Activated CD8-positive, alpha-beta memory T cell treated with anti-CD3 and anti-CD28 coated beads for 4 hours (primary cell): ENCODE measurements at places on chromosomes 2 and 18.

DNA sequence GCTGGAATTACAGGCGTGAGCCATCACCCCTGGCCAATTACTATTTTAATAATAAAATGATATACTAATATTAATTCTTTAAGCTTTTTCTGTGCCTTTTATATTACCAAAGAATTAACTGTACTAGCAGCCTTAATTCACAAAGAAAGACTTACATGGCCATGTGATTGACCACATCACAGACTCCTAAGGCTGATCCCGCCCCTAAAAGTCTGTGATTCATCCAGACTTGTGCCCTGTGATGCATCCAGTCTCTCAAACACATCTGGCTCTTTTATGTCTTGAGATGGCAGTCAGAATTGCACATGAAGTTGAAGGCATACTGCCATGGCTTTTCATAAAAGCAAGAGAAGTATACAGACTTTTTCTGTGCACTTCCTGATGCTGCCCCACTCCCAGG lies 91.7 kb downstream of the DTNA start:
- DNase-seq: no peak

GRCh38 chr2:219509780-219510511 lies 4.3 kb upstream of the ASIC4 start:
- no peak for DNase-seq

DNA sequence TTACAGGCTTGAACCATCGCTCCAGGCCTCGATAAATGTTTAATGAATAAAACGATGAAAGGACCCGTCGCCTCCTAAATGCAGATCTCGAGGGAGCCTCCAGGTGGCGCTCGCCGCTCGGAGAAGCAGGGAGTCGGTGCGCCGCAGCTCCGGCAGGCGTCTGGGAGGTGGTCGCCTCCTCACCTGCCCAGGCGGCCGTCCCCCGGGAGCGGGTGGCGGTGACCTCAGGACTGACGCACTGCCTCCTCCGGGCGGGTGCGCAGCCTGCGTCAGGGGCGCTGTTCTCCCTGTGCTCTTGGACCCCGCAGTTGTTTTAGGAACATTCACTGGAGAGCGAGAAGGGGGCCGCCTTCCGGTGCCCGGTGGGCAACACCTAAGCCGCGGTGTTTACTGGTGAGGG lies 38.6 kb upstream of the POLE4 start:
- DNase-seq: peak; percentile 44

DNA sequence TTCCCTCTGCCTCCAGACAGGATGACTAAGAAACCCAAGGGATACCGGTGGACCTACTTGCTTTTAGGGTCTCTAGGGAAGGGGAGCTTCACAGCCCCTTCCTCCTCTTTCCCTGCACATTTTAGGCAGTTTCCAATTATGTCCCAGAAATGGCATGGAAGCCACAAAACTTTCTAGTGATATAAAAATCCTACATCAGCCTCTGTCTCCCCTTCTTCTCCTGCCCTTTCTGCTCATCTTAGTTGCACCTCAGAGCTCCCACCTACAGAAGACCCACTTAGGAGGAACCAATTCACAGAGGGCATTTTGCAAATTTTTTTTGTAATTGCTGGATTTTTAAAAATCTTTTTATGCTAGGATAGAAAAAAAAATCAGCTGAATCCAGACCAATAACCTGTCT lies 263.1 kb downstream of the TNS1 start:
- no peak for DNase-seq

GRCh38 chr2:159249990-159250715 lies 36.4 kb downstream of the WDSUB1 start:
- no peak for DNase-seq

- no peak for DNase-seq
These were observed 56.3 kb downstream of the POMC start for GRCh38 chr2:25112113-25112512.

DNA sequence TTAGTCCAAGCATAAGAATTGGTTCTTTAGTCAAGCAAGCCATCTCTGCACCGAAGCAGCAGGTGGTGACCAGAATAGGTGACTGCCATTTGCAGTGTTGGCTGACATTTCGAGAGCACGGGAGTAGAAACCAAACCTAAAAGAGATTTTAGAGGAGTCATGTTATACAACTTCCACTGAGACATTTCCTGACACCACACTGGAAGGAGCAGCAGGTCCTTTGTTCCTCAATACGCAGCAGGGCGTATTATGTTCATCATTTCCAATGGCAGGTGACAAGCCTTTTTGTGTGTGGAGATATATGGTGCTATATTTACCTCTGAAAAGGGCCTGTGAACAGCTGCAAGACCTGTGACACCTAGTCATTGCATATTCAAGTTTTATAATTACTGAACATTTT lies 418.8 kb upstream of the NETO1 start:
- no peak for DNase-seq

DNA sequence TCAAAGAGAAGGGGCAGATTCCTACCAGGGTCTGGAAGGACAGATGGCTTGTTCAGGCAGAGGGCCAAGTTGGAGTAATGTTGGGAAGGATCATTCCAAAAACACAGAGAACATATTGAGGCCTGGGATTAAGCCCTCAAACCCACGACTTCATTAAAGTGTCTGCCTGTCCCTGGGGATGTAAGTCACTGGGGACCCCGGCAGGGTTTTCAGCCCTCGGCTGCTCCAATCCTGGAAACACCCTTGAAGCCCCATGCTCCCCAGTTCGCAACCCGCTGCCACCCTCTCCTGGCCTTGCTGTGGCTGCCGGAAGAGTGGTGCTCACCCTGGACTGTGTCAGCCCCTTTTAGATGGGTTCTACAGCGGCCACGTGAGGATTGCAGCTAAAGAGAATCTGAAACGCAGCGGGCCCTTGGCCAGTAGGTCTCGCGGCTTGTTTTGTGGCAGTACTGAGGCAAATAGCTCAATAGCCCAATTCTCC lies 79.9 kb downstream of the EPAS1 start:
- no peak for DNase-seq

- DNase-seq: no peak
These were observed 249.5 kb upstream of the TANK start for GRCh38 chr2:160910681-160911080.

- DNase-seq: no peak
These were observed 294.3 kb upstream of the KCNH7 start for GRCh38 chr2:163132850-163133249.

- no peak for DNase-seq
These were observed 535.9 kb downstream of the TRIB2 start for GRCh38 chr2:13252615-13253014.

GRCh38 chr2:199870581-199870980 lies 19.6 kb upstream of the FTCDNL1 start:
- DNase-seq: no peak

GRCh38 chr2:100206731-100207255 lies 64.4 kb upstream of the AFF3 start:
- DNase-seq: no peak

- no peak for DNase-seq
These were observed 91.8 kb downstream of the TGIF1 start for GRCh38 chr18:3541549-3542386.

GRCh38 chr2:130339885-130340745 lies 2.6 kb upstream of the IMP4 start:
- DNase-seq: no peak

- no peak for DNase-seq
These were observed 1.2 kb upstream of the CABLES1 start for GRCh38 chr18:23133860-23134779.

DNA sequence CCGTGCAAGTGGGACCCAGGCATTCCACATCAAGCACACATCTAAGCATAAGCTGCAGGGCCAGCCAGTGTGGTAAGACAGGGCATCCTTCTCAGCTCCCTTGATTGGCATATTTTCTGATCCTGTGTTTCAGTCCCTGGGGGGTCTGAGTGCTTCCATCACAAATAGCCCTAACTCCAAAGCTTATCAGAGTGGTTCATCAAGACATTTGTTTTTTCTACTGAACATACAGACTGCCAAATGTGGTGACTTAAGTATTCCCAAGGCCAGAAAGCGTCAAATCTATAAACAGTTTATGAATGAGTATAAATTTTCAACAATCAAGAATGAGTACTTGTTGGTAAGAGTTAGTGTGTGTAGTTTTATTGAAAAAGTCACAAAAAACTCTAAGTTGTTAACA lies 18.8 kb downstream of the SPRED2 start:
- DNase-seq: no peak

DNA sequence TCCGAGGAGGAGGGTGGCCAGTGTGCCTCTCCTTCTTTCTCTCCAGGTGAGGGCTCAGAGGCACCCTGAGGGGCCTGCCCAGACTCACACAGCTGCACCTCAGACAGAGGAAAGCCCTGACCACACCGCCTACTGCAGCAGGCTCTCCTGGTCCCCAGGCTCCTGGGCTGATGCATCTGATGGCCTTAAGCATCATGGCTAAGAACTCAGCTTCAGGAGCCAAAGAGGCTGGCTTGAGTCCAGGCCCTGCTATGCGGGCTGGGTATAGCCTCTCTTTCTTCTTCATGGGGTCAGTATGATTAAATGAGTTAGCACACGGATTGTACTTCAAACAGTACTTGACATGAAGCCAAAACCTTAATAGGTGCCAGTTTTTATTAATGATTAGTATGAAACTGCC lies 89.6 kb downstream of the TGFA start:
- no peak for DNase-seq

DNA sequence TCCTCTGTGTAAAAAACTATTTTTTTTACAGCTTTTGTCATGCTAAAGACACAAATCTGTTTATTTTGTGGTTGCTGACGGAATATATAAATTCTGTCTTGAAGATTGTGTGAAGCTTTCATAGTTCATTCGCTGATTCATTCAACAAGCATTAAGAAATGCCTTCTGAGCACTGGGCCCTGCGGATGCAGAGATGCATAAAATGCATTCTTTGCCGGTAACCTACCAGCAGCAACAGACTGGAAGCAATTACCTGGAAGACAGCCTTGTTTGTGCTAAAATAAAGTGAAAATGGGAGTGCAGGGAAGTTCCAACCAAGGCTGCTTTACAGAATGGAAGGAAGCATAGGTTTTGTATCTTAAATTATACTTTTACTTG lies 119.7 kb downstream of the PMAIP1 start:
- no peak for DNase-seq

GRCh38 chr2:109545828-109546713 lies 67.7 kb downstream of the SEPTIN10 start:
- peak; percentile 4 for DNase-seq

- no peak for DNase-seq
These were observed 19.1 kb downstream of the IL1R2 start for GRCh38 chr2:102010902-102011301.

- no peak for DNase-seq
These were observed 19.2 kb upstream of the SIGLEC15 start for GRCh38 chr18:45806226-45806625.

DNA sequence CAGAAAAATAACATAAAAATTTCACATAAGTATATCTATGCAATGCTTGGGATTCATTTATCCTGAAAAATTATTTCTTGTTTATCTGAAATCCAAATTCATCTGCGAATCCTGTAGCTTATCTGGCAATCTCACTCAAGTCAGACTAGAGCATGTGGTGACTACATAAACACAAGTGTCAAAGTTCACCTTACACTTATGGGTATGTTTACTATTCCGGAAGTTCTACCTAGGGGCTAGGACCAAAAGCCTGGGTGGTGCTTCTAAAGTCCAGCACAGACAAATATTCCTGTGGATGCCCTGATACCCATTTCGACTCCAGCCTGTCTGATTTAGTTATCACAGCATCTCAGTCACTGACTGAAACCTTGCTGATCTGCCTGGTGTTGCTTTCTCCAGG lies 364.0 kb downstream of the METTL4 start:
- DNase-seq: no peak
